Karpas-422 (cell line): ENCODE measurements at places on chromosomes 7 and 10. TPM values are rescaled to one million over a fixed set of nuclear protein-coding genes. Genes with fewer than 3 reads are reported as not detected.

Gene ZNF862
- total RNA-seq: 9.2 and 12.2 TPM in 2 replicates

Gene PRKCQ
- total RNA-seq: not detected in 2 replicates

Gene HECTD2
- total RNA-seq: 0.14 and 0.22 TPM in 2 replicates

Gene VPS37D
- not detected in 2 replicates for total RNA-seq

Gene AKAP9
- total RNA-seq: 60.9 and 92.9 TPM in 2 replicates
